ENCODE measurements at places on chromosomes 16 and 17.

GRCh38 chr17:2076087-2076984 is 21.4 kb downstream of the HIC1 start:
- DNase-seq, result no peak

DNA sequence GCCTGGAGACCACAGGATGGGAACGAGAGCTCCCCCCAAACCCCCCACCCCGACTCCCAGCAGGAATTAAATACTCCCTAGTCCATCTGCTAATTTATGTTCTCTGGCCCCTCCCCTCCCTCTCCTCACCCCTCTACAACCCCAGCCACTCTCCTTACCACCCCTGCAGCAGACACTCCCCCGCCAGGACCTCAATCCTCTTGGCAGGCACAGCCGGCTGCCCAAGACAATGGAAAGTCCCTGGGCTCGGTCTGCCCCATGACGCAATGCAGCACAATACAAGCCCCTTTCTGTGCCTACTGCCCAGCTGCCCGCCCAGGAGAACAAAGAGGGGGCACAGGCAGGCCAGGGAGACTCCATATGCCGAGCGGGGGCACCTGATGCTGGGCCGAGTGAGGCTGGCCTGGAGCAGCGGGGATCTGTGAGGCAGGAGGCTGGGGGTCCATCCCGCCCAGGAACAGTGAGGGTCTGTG is 30.3 kb upstream of the CDC42EP4 start:
- peak; percentile 76 for DNase-seq

- DNase-seq, result no peak
Measured at GRCh38 chr17:73119631-73120030, 27.1 kb upstream of the SLC39A11 start.

DNA sequence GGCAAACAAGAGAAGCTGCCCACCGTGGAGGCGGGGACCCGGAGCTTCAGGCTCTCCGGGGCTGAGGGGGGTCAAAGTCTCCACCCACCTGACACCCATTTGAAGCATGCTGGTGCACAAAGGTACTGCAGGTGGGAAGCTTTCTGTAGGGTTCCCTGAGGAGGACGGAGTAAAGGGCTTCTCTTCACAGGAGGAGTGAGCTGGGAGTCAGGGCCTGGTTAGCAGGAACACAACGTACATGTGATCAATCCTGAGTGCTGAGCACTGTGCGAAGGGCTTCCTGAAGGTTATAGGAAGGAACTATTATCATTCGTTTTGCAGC is 252.9 kb upstream of the RPL38 start:
- no peak for DNase-seq

DNA sequence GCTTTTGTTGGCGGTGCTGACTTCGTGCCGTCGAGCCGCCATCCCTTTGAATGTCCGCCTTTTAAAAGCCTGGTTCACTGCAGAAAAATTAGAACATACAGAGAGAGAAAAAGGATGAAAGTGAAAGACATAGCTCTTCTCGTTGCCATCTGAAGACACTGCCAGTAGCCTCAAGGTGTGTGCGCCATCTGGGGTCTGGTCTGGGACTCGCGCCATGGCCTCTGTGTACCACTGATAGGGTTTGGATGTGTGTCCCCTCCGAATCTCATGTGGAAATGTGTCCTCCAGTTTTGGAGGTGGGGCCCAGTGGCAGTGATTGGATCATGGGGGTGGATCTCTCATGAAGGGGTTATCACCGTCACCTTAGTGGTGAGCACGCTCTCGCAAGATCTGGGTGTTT is 15.5 kb downstream of the GSE1 start:
- peak; percentile 41 for DNase-seq

DNA sequence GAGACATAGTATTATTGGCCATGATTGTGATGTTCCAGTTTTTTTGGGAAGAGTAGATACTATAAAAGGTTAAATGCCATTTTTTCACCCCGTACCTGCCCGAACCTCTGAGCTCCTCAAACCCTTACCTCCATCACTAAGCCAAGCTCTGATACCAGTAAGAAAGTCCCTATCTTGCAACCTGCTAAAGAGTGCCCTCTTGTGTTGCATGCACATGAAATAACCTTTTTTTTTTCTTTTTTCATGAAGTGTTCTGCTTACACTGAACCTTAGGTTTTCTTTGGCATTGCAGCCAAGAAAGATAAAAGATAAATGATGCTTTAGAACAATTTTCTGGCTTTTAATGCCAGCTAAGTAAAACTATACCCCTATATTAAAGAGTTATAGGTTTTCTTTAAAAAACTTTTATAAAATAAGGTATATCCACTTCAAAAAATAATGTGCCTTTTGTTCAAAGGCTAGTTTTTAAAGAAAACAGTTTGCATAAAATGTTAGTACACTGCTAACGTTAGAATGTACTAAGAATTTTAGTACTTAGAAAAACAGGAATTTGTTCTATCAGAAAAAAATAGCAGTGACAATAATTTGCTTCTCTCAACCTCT is 295.3 kb upstream of the PMFBP1 start:
- DNase-seq, result peak; percentile 60

DNA sequence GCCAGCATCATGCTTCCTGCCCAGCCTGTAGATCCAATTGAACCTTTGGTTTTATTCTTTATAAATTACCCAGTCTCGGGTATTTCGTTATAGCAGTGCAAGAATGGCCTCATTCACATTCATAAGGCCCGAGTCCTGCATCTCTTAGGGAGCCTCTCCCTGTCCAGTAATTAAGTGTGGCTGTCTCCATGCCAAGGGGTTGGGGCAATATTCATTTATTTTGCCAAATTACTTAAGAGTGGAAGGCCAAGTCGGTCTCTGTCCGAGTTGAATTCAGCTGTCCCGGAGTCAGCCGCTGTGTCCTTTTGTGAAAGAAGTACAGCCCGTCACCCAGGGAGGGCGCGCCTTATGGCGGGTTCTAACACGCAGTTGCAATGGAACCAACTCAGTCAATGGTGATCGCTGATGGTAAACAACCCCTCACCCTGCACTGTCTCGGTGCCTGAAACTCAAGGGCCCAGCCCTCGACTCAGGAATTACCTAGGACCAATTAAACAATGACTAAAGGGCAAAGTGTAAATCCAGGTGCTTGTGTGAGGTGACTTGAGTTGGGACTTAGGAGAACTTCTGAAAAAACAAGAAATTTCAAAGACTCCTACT is 22.2 kb downstream of the KIAA0513 start:
- no peak for DNase-seq
